Placental epithelial cell (primary cell): ENCODE measurements at places on chromosomes 7 and 10. TPM values are rescaled to one million over a fixed set of nuclear protein-coding genes. Genes with fewer than 3 reads are reported as not detected.

The C7orf57 gene
- 0.11 and 0.39 TPM in 2 replicates for total RNA-seq

The LIPM gene
- total RNA-seq: under 0.01 TPM in 1 of 2 replicates, not detected in the other

The DPCD gene
- 29.8 and 31.1 TPM in 2 replicates for total RNA-seq

The HOXA3 gene
- 1.4 and 4.7 TPM in 2 replicates for total RNA-seq

The LRRD1 gene
- under 0.01 and 0.11 TPM in 2 replicates for total RNA-seq
